ENCODE measurements at places on chromosomes 2 and 18.

DNA sequence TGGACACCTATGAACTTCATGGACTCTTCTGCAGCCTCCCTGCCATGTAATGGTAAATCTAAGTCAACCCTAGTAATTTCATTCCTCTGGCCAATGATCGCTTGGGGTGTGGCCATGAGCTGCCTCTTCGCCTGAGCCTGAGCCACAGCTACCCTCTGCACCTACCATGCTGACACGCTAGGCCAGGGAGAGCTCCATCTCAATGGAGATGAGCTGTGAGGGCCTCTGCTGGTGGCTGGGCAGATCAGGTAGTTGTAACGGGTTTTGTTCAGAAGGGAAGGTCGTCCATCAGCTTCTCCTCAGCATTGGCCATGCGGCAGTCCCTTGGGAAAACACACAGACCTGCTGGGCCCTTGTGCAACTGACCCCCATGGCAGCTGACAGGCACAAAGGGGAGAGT lies 24.4 kb downstream of the MPHOSPH10 start:
- peak; percentile 5 for DNase-seq

DNA sequence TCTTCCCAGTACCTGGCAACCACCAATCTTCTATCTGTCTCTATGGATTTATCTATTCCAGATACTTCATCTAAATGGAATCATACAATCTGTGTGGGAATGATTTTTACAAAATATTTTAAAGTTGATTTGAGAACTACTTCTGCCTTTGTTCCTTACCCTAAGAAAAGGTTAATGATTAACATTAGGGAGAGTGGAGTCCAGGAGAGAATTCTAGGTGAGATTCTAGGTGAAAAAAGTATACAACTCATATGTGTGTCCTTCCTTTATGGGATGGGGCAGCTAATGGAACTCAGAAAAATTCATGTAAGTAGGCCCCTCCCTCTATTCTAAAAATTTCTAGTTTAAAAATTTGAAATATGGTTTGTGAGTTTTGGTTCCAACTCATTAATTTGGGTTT lies 35.9 kb upstream of the WDSUB1 start:
- no peak for DNase-seq

DNA sequence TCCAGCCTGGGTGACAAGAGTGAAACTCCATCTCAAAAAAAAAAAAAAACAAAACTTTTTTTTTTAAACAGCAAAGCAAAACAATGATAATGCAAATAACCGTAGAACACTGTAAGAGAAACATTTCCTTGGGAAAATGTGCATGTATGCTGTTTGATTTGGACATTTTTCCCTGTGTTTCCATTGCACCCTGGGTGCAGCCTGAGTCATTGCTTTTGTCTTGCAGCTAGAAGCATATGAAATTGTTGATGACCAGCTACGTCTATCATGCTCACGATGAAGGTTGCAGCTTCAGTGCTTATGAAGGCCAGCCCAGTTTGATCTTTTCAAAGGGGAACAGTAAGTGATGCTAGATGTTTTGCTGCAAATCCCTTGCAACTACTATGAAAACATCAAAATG lies 41.5 kb downstream of the MOGAT1 start:
- DNase-seq = no peak

- no peak for DNase-seq
These were observed 7.1 kb downstream of the UNC50 start for GRCh38 chr2:98615481-98615880.

- DNase-seq = no peak
These were observed 95.3 kb upstream of the B3GNT7 start for GRCh38 chr2:231300020-231300721.

GRCh38 chr18:9095297-9096006 lies 7.0 kb upstream of the NDUFV2 start:
- peak; percentile 68 for DNase-seq

DNA sequence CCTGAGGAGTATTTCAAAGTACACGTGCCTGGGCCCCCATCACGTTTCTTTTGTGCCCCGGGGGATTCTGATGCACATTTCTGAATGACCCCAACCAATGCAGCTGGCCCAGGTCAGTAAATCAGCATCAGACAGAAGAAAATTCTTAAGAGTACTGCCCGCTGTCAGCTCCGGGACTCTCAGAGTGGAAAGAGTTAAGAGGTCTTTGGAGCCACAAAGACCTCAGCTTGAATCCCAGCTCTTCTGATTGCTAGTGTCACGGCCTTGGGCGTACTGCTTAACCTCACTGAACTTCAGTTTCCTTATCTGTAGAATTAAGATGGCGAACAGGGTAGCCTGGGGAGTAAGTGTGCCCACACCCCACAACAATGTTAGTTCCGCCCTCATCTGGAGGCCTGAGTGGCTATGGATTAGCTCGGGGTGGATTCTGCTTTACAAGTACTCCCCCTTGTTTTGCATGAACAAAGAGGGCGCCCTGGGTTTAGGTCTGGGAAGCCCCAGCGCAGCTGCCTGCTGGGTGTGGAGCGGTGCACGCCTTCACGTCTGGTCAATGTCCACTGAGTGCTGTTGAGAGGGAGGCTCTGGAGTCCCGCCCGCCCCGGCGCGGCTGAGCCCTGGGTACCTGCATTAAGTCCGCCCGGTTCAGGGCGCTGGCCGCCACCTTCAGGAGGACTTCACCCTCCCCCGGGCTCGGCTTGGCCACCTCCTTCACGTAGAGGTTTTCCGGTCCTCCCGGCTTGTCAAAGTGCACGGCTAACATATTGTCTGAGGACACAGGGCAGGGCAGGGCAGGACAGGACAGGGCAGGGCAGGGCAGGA lies 858 bp downstream of the TP53I3 start:
- peak; percentile 57 for DNase-seq

- no peak for DNase-seq
These were observed 784.8 kb upstream of the CDH2 start for GRCh38 chr18:28961669-28962228.

GRCh38 chr2:50443868-50444630 lies 587.9 kb downstream of the NRXN1 start:
- no peak for DNase-seq

DNA sequence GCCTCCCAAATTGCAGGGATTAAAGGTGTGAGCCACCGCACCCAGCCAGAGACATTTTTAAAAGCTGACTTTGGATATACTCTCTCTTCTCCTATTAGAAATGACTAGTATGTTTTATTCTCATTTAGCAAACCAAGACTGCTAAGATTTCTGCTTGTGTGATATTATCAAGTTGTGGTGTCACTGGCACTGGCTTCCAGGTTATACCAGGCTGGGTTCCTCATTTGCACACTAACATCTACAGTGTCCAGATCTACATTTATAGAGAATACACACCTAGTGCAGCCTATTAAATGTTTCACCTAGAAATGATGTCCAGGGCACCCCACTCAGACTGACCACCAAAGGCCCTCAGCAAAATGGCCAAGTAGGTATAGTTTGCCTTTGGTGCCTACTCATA lies 265.3 kb upstream of the STON1 start:
- DNase-seq = no peak

DNA sequence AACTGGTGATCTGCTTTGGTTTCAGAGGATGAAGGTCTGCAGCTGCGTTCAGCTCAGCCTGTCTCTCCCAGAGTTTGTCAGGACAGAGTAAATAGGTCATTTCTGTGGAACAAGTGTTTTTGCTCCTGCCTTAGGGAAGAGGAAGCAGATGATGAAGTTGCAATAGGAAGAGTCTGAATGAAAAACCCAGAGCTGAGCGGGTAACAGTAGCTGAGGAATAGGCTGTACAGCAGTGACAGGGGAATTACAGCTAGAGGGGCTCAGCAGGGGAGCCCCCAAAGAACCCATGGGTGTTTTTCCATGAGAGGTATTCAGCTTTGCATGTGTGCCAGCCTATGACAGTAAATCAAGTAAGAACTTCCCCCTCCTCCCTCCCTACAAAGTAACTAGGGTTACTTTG lies 10.3 kb upstream of the CYBRD1 start:
- DNase-seq = no peak

- DNase-seq = no peak
These were observed 55.5 kb upstream of the SPOPL start for GRCh38 chr2:138446043-138446442.

DNA sequence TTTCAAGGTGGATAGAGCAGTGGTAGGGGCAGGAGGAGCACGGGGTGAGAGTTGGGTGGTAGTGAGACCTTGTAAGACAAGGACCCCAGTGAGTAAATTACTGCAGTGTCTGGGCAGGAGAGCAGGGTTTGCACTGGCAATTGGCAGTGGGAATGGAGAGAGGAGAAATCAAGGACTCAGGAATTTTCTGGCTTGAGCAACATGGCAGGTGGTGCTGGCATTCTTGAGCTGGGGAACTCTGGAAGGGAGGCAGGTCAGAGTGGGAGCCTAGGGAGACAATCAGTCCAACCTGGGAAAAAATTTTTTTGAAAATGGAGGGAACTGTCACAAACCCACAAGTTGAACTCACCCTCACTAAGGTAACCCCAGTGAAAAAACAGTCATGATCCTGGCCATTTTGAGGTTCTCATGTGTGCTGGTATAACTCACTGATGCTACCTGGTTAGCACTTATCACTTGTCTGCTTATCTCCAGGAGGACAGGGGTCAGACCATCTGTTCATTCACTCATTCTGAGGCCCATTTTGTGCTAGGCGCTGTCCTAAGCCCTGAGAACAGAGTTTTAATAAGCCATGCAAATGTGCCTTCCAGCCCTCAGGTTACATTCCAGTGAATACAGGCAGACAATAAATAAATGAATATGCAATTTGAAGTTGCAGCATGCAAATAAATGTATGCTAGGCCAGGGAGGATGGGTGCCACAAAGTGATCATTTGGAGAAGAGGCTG lies 92.2 kb upstream of the SEC11C start:
- DNase-seq = no peak

DNA sequence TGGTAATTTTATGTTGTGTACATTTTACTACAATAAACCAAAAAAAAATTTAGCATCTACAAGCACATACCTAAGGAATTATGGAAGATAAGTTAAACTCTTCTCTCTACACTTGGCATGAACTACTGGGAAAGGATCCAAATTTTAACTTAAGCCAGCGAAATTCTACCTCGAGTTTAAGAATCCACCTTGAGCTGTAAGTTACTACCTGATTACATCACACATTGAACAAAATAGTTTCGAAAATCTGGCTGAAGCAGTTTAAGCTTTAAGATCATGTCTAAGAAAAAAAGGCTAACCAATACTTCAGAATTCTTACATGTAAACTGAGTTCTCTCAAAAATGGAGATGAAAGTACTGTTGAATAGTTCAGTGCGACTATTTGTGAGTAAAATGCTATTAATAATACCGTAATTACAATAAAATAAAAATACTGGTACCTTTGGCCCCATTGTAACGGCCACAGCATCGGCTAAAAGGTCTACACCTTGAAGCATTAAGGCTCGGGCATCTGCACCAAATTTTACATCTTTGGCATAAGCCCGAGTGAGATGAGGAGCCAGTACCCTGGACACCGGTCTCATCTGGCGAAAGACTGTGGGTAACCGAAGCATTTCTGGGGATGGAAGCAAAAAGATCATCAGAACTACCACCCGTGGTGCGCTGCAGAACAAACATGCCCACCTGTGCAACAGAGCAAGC lies 1.3 kb downstream of the HSPD1 start:
- DNase-seq = no peak

GRCh38 chr2:19868701-19869580 lies 32.8 kb downstream of the TTC32 start:
- peak; percentile 66 for DNase-seq

GRCh38 chr2:127857265-127857808 lies 618 bp downstream of the POLR2D start:
- DNase-seq = peak; percentile 17

DNA sequence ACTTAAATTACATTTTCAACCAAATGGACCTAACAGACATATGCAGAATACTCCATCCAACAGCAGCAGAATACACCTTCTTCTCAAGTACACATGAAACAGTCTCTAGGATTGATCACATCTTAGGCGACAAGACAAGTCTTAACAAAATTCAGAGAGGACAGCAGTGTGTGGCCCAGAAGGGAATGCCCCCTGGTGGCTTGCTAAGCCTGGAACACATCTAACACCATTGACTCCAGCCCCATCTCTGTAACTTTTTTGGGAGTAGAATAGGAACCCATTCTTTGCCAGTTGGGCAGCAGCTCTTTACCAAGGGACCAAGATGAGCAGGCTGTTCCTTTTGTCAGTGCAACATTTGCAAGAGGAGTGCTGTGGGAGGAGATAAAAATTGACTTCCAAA lies 249.9 kb downstream of the PLCL1 start:
- peak; percentile 45 for DNase-seq

- DNase-seq = no peak
These were observed 128.7 kb downstream of the TXNL1 start for GRCh38 chr18:56509656-56510055.

DNA sequence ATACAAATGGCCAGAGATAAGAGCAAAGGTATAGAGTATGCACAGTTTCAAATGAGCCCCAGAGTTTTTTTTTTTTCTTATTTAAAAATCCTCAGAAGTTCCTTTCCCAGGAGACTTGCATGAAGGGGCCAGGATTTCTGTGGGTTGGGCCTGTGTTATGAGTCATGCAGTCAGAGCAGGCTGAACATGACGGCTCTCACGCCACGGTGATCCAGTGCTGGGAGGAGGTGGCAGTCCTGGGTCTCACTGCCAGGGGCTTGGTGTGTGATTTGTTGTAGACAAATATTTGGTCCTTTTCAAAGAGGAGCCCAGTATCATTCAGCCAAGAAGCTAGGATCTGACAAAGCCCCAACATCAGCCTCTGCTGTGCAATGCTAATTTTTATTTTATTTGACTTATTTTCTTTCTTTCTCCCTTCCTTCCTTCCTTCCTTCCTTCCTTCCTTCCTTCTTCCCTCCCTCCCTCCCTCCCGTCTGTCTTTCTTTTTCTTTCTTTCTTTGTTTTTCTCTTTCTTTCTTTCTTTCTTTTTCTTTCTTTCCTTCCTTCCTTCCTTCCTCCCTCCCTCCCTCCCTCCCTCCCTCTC lies 10.4 kb upstream of the KCNE4 start:
- DNase-seq = no peak

GRCh38 chr2:168999668-169000213 lies 31.4 kb downstream of the ABCB11 start:
- DNase-seq = no peak

- DNase-seq = no peak
These were observed 98.2 kb upstream of the SETBP1 start for GRCh38 chr18:44582456-44582855.

- no peak for DNase-seq
These were observed 227.8 kb downstream of the ZNF407 start for GRCh38 chr18:74825460-74825859.

DNA sequence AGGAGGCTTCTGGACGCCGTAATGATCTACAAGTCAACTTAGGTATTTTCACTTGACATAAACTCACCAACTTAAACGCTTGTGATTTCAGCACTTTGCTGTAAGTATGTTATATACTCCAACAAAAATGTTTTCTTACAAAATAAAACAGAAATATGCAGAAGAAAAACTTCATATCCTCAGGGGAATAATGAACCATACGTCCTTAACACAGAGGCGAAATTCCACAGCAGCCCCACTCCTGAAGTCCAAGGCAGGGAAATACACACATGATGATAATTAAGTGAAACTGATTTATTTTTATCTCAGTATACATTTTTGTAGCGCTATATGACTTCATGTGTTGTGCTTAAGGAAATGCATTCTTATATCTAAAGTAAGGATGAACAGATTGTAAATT lies 335.4 kb upstream of the VWC2L start:
- no peak for DNase-seq

GRCh38 chr2:240850026-240850425 lies 18.6 kb upstream of the AGXT start:
- DNase-seq = no peak

Measured in CD4-positive, alpha-beta T cell treated with Interleukin-21 for 1 hour (primary cell).